ENCODE measurements at places on chromosomes 7 and 10.

DNA sequence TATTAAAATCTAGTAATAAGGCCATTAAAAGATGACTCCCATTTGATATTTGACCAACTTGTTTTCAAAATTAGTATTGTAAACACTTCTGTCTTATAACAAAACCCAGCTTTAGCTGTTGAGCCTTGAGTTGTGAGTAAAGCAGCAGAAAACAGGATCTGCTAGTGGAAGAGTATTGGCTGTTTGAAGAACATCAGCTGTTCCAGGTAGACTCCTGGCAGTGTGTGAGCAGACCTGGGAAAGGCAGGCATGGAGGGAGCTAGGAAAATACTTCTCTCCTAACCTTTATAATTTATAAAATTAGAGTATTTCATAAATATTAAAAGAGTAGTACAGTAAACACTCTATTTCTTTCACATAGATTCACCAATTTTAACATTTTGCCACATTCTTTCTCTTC lies 29.0 kb downstream of the KAT6B start:
- ATAC-seq, result no peak

DNA sequence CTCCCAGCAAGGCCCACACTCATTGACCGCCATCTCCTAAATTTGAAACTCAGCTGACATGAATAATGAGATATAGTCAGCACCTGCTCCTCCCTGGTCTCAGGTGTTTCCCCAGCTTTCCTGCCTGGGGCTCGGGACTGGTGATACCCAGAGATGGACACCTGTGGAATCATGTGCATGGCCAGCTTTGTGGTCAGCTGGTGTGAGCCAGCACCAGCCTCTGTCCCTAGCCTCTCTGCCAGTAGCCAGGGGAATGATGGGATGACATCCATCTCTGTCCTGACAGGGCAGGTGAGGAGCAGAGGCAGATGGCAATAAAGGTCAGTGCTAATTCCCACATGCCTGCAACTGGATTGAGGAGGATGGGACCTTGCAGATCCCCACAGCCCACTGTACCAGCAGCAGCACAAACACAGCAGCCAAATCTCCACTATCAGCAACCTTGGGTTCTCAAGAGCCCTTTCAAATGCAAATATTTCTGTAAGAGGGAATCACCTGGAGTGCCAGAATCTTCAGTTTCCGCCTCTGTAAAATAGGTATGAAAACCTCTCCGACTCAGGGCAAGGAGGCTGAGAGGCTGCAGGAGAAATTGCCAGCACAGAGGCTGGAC lies 329.2 kb upstream of the ZMIZ1 start:
- ATAC-seq, result no peak

- no peak for ATAC-seq
Measured at GRCh38 chr7:151520419-151521261, 945 bp upstream of the RHEB start.

DNA sequence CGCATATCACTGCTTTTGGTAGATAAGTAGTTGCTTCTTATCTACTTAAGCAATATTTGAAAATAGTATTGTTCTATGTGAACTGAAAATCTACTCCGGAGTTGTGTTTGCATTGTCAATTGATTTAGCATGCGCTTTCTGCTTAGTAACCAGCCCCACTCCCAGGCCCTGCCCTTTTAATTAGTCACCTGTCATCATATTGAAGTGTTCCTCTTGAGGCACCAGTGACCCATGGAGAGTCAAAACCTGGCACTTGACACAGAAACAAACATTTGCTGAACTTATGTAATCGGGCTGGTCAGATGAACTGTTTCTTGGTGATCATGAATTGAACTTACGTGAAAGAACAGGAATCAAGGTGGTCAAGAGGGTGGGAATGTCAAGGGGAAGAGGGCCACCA lies 27.8 kb upstream of the CDHR3 start:
- no peak for ATAC-seq

DNA sequence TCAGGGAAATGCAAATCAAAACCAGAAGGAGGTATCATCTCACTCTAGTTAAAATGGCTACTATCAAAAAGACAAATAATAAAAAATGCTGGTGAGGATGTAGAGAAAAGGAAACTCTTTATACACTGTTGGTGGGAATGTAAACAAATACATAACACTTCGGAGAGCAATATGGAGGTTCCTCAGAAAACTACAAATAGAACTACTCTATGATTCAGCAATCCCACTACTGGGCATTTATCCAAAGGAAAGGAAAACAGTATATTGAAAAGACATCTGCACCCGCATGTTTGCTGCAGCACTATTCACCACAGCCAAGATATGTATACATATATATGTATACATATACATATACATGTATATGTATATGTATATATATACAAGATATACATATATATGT lies 94.2 kb downstream of the C10orf90 start:
- ATAC-seq, result no peak

DNA sequence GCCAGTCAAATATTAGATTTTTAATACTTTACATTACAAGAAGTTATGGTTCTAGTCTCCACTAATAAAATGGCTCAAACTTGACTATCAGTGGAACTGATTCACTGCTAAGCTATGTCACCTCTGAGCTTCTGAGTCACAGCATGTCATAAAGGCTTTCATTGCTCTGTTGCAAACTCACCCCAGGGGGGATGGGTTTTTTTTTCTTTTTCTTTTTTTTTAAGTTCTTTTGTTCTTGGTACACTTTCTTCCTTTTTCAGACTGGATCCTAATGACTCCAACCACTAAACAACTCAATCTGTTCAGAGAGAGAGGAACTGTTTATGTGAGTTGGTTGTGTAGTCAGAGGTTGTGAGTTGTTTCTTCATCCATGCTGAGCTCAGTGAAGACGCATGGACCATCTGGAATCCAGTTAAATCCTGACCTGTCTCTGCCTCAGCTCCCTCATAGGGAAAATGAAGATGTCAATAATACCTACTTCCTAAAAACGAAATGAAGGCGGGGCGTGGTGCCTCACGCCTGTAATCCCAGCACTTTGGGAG lies 11.0 kb downstream of the MYOF start:
- peak; percentile 81 for ATAC-seq

DNA sequence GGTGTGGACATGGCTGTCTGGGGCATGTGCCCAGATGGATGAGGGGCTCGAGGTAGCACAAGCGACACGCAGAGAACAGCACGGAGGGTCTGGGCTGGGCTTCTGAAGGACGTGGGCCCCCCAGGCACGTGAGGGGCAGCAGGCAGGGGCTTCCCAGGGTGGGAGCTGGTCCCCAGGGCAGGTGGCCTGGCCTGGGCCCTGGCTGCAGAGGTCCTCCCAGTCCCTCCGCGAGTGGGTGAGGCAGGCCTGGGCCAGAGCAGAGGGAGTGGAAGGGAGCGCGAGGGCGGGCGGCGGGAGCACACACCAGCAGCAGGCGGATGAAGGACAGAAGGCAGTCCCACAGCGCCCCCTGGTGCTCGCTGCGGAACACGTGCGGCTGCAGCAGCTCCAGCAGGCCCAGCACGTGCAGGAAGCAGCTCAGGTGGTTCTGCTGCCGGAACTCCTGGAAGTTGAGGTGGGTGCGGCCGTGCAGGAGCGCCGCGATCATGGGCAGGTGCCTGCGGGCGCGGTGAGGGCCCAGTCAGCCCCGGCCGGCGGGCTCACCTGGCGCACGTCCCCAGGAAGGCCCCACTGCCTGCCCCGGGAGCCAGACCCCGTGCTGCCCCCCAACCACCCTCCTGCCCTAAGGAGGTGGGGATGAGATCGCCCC lies 14.7 kb upstream of the MICALL2 start:
- ATAC-seq, result peak; percentile 81

GRCh38 chr10:113609704-113610108 lies 54.1 kb downstream of the NRAP start:
- ATAC-seq, result no peak

- no peak for ATAC-seq
Measured at GRCh38 chr7:80249184-80249583, 114.6 kb downstream of the GNAI1 start.

- ATAC-seq, result no peak
Measured at GRCh38 chr10:110088367-110089104, 80.8 kb downstream of the ADD3 start.

DNA sequence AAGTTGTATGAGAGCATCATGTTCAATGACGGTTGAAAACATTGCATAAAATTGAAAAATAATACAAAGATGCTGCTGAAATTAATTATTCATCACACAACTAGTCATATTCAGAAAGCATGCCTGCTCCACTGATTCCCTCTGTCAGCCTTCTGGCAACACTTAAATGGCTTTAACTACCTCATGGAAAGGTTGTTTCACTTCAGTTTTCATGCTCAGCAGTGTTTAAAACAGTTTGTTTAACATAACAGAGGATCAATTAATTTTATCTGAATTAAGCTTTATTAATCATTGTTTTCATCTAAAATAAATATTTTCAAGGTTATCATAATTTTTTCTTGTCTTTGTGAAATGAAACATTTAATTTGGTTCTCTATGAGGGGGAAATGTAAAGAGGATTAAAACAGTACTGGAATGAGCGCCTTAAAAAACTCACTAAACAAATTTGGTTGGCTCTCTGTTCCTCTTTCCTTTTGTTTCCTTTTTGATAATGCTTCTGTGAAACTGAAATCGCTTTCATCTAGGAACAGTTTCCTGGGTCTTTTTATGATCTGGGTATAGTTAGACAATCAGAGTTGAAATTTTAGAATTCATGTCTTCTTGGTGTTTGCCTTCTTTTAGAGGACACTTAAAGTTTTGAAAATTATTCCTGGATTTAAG lies 427.4 kb downstream of the SH2D4B start:
- no peak for ATAC-seq

- no peak for ATAC-seq
Measured at GRCh38 chr7:30988351-30989005, 24.7 kb downstream of the GHRHR start.

DNA sequence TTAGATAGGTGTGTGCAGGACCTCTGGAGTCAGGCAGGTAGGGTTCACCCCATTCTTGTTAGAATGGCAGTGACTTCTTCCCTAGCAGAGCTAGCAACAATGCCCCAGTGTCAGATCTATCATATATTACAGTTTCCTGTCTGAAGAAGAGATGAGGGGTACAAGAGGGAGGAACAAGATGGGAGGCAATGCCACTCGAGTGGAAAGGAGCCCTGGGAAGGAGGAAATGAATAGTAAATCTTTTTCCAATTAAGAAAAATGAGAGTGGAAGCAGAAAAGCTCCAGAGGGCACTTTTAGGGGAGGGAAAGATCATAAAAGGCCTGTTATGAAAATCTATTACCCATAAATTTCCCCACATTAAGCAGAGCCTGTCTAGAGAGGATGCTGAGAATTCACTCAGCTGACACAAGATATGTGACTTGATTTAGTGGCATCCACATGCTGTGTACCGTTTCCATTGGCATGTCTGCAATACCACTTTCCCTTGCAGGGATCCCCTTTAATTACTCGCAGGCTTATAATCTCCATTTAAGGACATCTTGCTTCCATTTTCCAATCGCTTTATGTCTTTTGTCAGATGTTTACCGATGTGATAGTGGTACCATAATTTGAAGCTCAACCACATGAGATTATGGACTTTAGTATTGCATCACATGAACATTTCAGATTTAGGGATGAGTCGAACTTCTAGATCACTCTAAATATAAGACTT lies 70.0 kb upstream of the AGBL3 start:
- ATAC-seq, result no peak

- ATAC-seq, result no peak
Measured at GRCh38 chr10:68598978-68599770, 39.0 kb downstream of the TET1 start.

DNA sequence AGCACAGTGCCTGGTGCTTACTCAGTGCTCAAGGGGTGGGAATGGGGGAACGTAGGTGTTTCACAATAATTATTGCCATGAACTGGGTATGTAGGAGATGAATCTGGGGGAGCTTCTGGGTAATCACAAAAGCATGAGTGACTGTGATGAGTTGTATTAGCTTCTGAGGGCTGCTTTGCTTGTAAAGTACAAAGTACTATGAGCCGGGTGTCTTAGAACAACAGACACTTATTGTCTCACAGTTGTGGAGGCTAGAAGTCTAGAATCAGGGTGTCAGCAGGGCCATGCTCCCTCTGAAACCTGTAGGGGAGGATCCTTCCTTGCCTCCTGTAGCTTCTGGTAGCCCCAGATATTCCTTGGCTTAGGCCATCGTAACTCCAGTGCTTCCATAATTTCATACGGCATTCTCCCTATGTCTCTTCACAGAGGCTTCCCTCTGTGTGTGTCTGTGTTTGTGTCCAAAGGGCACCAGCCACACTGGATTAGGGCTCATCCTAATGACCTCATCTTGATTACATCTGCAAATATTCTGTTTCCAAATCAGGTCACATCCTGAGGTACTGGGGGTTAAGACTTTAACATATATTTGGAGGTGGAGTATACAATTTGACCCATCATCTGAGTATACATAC lies 84.8 kb upstream of the AGBL3 start:
- no peak for ATAC-seq

DNA sequence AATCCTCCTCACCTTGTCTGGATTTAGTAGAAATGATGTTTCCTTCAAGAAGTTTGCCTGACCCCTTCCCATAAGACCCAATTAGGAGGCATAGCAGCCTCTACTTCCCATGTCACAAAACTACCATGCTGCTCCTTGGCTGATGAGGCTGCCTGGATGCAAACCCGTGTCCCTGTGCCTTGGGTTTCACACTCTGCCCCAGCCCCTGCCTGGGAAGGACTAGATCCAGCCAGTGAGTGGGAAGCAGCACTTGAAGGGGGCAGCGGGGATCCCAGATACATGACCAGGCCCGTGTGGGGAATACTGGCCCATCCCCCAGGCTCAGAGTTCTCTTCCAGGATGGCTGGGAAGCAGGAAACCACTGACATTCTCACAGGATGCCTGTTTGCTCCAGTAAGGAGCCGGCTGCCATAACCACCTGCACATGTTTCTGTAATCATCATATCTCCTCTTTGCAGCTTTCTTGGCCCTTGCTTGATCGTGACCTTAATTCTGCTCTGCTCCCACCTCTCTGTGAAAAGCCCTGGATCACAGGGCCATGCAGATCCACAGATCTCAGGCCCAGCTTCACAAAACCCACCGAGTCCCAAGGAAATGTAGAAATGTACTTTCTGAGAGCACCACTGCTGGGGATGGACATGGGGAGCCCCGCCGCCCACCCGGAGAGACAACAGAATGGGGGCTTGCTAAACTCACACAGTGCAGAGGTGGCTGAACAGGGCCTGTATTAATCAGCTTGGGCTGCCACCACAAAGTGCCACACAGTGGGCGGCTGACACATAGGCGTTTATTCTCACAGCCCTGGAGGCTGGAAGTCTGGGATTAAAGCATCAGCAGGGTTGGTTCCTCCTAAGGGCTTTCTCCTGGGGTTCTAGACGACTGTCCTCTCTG lies 287.8 kb upstream of the IGFBP3 start:
- no peak for ATAC-seq

- no peak for ATAC-seq
Measured at GRCh38 chr10:4151466-4151865, 366.5 kb upstream of the KLF6 start.

DNA sequence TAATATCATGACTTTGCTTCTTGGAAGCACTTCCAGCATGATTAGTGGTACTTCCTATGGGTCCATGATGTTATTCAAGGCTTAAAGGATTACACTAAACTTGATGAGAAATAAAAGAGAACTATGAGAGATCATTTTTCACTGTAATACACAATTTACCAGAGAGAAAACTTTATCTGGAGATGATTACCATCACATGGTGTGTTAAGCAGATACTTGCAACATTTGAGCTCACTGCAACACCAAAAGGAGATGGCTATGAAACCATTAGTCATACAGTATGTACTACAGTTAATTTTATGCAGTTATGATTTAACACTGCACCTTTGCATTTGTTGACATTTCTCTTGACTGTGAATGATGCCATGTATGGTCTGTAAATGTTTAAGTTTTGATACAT lies 311.3 kb upstream of the AOAH start:
- peak; percentile 39 for ATAC-seq
